Stimulated activated CD8-positive, alpha-beta memory T cell treated with anti-CD3 and anti-CD28 coated beads, Interleukin-7, amount 100 ng/mL, for 4 hours (primary cell): ENCODE measurements at places on chromosomes 5 and 9.

GRCh38 chr5:11785771-11786352, 118.4 kb downstream of the CTNND2 start:
- no peak for DNase-seq

GRCh38 chr5:96823900-96824380, 16.2 kb upstream of the ERAP1 start:
- no peak for DNase-seq

DNA sequence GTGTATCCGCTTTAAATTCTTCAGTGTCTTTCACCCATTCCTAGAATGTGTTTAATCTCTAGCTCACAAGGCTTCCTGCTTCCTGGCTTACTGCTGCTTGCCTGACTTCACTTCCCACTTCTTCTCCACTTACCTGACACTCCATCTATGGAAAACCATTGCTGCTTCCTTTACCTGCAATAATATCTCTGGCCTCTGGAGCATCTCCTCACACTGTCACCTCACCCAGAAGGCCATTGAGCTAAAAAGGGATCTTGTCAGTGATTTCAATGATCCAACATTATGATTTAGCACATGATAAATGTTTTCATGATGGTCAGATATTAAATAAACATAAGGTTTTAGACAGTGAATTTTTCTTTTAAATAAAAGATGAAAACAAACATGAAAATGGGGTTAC, 281.1 kb downstream of the MRPS30 start:
- no peak for DNase-seq

DNA sequence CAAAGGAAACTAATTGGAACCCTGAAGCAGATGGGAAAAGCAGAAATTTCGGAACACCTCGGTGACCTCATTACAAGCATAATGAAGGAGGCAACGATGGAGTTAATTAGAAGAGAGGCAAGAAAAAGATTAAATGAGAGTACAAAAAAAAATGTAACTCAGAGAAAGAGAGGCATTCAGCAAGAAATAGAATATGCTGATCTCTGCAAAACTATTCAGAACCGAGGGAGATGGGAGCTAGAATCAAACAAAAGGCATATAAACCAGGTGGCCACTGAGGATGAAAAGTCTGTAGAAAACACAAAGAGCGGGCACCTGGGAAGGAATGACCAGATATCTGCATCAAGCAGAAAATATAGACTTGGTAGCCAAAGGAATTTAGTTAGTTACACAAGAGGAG, 118.9 kb downstream of the CETN3 start:
- DNase-seq: no peak

DNA sequence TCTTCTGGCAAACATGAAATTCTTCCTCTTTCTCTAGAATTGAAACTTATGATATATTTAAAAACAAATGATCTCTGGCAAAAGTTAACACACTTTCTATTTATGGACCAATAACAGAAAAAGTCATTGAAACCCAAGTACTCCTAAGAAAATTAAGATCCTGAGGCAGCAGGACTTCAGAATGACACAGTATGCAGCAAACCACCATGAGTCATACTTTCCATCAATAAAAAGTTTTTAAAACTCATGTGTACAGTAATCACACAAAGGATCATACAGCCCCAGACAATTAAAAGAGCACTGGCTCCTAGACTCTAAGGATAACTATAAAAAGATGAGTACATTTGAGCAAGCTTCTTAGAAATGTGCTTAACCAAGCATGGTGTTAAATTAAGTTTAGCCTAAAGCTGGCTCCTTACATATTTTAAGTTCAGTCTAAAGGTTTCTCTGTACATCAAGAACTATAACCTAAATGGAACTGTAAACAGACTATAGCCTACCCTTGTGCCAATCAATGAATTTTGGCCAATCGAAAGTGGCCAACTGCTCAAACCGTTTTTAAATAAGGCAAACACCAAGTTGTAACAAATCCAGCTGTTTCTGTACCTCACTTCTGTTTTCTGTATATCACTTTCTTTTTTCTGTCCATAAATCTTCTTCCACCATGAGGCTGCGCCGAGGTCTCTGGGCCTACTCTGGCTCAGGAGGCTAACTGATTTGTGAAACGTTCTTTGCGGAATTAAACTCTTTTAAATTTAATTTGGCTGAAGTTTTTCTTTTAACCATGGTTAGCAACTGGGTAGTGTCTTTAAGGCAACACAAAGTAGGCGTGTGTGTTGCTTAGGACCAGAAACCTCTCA, 232.1 kb upstream of the PIK3R1 start:
- no peak for DNase-seq

GRCh38 chr9:127195976-127196825, 68.4 kb upstream of the GARNL3 start:
- no peak for DNase-seq

- DNase-seq: no peak
These were observed 84.3 kb upstream of the PPP2R2B start for GRCh38 chr5:146962801-146963355.
